PC-3 (cell line): ENCODE measurements at places on chromosomes 5 and 9.
A peak's percentile ranks its signal among the peaks of the same experiment; 100 is the strongest.

DNA sequence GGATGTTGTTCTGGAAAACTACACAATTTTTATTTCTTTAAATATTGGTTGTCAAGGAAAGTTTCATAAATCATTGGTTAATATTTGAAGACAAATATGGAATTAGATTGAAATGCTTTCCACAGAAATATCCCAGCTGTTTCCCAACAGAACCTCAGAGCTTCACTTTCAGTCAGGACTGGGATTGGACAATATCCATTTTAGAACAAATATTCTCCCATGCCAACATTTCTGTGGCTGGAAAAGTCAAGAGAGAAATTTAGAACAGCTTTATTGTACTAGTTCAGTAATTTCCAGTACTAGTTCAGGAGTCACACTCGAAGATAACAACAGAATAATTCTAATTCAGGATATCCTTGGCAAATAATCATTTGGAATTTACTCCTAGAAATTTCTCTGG lies 116.1 kb upstream of the TUT7 start:
- no peaks in the 10 kb centered on the region for H3K27me3 ChIP-seq
- no peak for DNase-seq
- no peak overlapping the region for H3K27ac ChIP-seq
- H3K36me3 ChIP-seq, result no peaks in the 10 kb centered on the region
- H3K4me1 ChIP-seq, result no peaks in the 10 kb centered on the region
- H3K4me3 ChIP-seq, result no peak overlapping the region

- H3K4me1 ChIP-seq, result peaks cover 42% of the 10 kb centered on the region
- H3K27ac ChIP-seq, result peak overlapping the region; percentile 84
- no peaks in the 10 kb centered on the region for H3K27me3 ChIP-seq
- H3K4me3 ChIP-seq, result peak overlapping the region; percentile 15; the same call in 1 of the 2 replicates
- DNase-seq, result peak; percentile 38
- 0 out of 2 replicates have a peak, but pooled peaks cover 5% of the 10 kb centered on the region for H3K36me3 ChIP-seq
Measured at GRCh38 chr5:132266031-132266835, 8.7 kb downstream of the PDLIM4 start.

DNA sequence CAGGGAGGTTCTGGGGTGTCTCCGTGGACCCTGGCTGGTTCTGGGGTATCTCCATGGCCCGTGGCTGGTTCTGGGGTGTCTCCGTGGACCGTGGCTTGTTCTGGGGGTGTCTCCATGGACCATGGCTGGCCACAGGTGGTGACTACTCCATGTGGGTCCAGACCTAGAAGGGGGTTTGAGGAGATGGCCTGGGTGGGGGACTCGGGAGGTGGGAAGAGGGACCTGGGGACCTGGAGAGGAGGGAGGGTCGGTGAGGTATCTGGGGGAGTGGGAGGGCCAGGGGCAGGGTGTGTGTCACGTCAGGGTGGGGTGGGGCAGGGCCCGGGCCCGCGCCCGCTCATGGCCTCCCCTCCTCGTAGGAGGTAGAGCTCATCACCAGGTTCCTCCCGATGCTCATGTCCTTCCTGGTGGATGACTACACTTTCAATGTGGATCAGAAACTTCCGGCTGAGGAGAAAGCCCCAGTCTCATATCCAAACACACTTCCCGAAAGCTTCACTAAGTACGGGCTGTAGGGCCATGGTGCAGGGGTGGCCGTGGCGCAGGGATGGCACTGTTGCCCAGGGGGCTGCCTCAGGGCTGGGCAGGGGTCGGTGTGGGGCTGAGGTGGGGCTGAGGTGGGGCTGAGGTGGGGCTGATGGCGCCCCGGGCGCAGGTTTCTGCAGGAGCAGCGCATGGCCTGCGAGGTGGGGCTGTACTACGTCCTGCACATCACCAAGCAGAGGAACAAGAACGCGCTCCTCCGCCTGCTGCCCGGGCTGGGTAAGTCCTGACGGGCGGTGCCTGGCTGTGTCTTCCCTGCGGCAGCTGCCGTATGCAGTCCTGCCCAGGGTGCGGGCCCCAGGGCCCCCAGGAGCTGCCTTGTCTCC lies 10.7 kb upstream of the TOR4A start:
- H3K27me3 ChIP-seq, result no peaks in the 10 kb centered on the region
- H3K36me3 ChIP-seq, result 0 out of 2 replicates have a peak, but pooled peaks cover 6% of the 10 kb centered on the region
- no peak overlapping the region for H3K4me3 ChIP-seq
- no peak overlapping the region for H3K27ac ChIP-seq

DNA sequence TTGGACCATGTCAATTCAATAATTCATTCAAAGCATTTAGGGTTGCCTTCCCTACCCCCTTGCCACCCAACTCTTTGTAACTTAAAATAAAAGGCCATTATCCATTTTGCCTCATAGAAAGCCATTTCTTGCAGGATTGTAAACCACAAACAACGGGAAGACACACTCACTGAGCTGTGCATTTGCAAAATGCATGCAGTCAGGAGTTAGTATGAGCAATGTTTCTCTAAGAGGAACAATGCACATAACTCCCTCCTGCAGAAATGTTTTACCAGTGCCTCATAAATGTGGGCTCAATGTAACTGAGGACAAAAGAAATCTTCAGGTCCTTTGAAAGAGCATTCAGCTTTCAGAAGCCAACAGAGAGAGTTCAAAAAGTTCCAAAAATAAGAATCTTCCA lies 98.5 kb upstream of the ABCA1 start:
- no peaks in the 10 kb centered on the region for H3K36me3 ChIP-seq
- H3K4me3 ChIP-seq, result no peak overlapping the region
- H3K27me3 ChIP-seq, result no peaks in the 10 kb centered on the region
- peak; percentile 21 for DNase-seq
- H3K27ac ChIP-seq, result no peak overlapping the region

- no peak overlapping the region for H3K4me3 ChIP-seq
- H3K27me3 ChIP-seq, result no peaks in the 10 kb centered on the region
- peaks cover 13% of the 10 kb centered on the region for H3K4me1 ChIP-seq
- H3K27ac ChIP-seq, result no peak overlapping the region
Measured at GRCh38 chr5:78554670-78555069, 93.9 kb downstream of the LHFPL2 start.

GRCh38 chr5:88045165-88045564 lies 223.5 kb downstream of the TMEM161B start:
- H3K36me3 ChIP-seq, result no peaks in the 10 kb centered on the region
- H3K4me3 ChIP-seq, result no peak overlapping the region
- no peak for DNase-seq

GRCh38 chr5:161261668-161262323 lies 284.7 kb downstream of the GABRB2 start:
- H3K27ac ChIP-seq, result no peak overlapping the region
- H3K4me3 ChIP-seq, result no peak overlapping the region
- no peaks in the 10 kb centered on the region for H3K36me3 ChIP-seq
- no peaks in the 10 kb centered on the region for H3K4me1 ChIP-seq
- DNase-seq, result no peak

DNA sequence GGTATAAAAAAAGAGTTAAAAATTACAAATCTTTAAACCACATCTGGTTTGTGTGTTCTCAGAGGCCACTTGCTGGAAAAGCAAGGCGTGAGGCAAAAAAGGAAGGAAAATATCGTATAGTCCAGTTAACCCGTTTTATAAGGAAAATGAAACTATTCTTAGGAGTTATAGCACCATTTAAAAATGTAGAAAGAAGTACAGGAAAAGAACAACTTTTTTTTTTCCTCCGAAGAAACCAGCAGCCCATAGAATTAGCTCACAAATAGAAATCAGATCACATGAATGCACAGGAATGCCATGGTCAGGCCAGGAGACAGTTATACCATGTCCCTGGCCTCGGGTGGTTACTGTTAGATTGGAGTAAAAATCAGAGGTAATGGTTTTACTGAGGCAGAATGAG lies 241.6 kb downstream of the FBXL7 start:
- no peak overlapping the region for H3K27ac ChIP-seq
- DNase-seq, result no peak
- H3K4me1 ChIP-seq, result no peaks in the 10 kb centered on the region
- no peaks in the 10 kb centered on the region for H3K36me3 ChIP-seq
- H3K27me3 ChIP-seq, result no peaks in the 10 kb centered on the region

DNA sequence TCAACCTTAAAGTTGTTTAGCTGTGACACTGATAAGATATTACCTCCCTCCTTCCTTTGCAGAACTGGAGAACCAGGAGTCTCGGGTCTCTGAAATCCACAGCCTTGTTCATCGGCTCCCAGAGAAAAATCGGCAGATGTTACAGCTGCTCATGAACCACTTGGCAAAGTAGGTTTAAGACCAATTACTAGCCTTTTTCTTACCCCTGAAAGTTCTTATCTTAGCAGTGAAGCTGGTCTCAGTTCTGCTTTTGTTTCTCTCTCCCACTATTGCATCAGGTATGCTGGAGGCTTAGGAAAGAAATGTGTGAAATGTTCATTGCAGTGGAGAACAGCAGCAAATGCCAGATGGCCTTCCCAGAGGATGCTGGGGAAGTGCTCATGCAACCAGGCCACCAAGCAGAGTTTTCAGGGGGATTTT lies 287.4 kb downstream of the ARHGAP26 start:
- peaks cover 42% of the 10 kb centered on the region for H3K4me1 ChIP-seq
- no peak overlapping the region for H3K27ac ChIP-seq
- no peak for DNase-seq
- H3K27me3 ChIP-seq, result no peaks in the 10 kb centered on the region

GRCh38 chr9:106921341-106921899 lies 58.5 kb downstream of the ZNF462 start:
- H3K27me3 ChIP-seq, result no peaks in the 10 kb centered on the region
- peak overlapping the region; percentile 36; the same call in 1 of the 2 replicates for H3K27ac ChIP-seq
- H3K4me1 ChIP-seq, result peaks cover 29% of the 10 kb centered on the region

GRCh38 chr9:29212397-29213387 lies 1639.4 kb upstream of the C9orf72 start:
- H3K4me1 ChIP-seq, result no peaks in the 10 kb centered on the region
- no peaks in the 10 kb centered on the region for H3K27me3 ChIP-seq
- H3K36me3 ChIP-seq, result no peaks in the 10 kb centered on the region
- no peak overlapping the region for H3K27ac ChIP-seq
- H3K4me3 ChIP-seq, result peak overlapping the region; percentile 81
- peak; percentile 30 for DNase-seq

DNA sequence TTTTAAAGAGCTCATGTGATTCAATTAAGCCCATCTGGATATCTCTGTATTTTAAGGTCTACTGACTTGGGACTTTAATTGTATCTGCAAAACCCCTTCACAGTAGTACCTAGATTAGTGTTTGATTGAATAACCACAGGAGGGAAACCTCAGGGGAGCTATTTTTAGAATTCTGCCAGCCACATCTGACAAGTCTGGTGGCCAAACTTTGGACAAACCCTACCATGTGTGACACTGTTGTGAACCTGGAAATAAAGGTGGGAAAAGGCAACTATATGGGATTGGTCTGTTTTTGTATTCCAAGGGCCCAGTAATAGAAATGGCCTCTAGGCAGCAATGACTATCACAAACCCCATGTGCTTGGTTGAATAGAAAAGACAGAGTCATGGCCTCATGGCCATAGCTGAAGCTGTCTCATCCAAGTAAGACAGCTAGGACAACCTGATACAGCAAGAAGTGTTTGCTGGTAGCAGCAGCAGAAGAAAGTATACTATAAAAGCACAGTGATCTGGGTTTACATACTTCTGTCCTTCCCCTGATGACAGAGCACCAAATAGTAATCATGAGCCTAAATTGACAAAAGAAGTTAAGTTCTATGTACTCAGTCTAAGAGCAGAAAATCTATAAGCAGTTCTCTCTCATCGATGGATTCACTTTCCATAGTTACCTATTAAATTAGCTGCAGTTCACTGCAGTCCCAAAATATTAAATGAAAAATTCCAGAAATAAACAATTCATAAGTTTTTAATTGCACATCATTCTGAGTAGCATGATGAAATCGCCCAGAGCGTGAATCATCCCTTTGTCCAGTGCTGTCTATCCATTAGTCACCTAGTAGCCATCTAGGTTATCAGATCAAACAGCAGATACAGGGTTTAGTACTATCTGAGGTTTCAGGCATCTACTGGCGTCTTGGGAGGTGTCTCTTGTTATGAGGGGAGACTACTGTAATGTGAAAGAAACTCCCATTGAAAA lies 189.8 kb downstream of the ARHGAP26 start:
- peak overlapping the region; percentile 66 for H3K27ac ChIP-seq
- peak; percentile 74 for DNase-seq
- no peaks in the 10 kb centered on the region for H3K36me3 ChIP-seq
- no peaks in the 10 kb centered on the region for H3K27me3 ChIP-seq
- peaks cover 31% of the 10 kb centered on the region for H3K4me1 ChIP-seq
